ENCODE measurements at places on chromosomes 6 and 20. TPM values are rescaled to one million over a fixed set of nuclear protein-coding genes. Genes with fewer than 3 reads are reported as not detected.

Gene MTCH1
- 123 TPM for total RNA-seq

Gene HLA-DQA2
- total RNA-seq = 2.7 TPM

DNA sequence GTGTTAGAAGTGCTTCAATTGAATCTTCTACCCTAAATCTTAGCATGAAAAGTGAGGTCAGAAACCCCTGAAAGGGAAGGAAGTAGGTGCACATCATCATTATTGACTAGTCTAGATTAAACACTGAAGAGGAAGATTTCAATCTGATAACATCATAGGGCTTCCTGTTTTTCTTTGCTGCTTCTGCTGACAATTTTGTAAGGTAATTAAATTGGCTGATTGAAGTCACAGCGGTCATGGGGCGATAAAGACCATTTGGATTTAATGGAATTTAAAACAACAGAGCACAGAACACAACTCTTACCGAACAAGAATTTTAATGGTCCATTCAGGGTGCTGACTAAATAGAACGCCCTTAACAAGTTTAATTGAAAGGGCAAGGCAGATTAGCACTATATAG lies 11.3 kb downstream of the GRIK2 start:
- no peaks in the 10 kb centered on the region for H3K4me1 ChIP-seq
- H3K27me3 ChIP-seq = peaks cover 49% of the 10 kb centered on the region
- H3K4me3 ChIP-seq = no peak overlapping the region
- DNase-seq = no peak
- H3K27ac ChIP-seq = no peak overlapping the region
- H3K36me3 ChIP-seq = no peaks in the 10 kb centered on the region

Gene STMND1
- 1.1 TPM for total RNA-seq

Gene GMPR
- total RNA-seq = 4.4 TPM

DNA sequence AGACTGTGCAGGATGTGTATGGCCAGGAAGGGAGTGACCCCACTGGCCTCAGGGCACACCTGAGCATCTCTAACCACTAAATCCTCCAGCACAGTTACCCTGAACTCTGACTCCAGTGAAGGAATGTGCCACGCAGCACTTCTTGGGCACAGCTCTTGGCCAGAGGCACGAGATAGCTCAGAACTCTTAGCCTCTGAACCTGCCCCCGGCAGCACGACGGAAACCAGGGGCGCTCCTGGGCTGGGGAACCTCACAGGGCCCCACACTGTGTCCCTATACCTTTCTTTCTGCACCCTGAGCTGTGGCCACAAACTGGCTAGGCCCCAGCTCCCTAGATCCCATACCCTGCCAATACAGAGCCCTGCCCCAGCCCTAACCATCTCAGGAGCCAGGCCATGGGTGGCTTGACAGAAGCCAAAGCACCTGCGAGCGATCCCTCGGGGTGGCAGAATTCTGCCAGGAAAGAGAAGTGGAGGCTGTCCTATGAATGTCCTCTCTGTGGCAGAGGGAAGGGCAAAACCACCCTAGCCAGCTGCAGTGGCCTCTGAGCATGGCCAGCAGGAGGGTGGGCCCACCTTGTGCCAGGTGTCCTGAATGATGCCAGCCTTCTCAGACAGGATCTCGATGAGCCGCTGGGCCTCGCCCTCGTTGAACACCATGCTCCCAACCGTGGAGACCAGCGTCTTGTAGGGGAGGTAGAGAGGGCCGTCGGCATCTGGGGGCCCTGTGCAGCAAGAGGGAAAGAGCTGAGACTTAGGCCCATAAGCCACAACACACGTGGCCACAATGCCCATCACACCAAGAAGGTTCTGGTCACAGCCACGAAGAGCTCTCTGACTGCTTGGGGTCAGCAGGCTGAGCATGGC lies 39.4 kb downstream of the RRBP1 start:
- peaks cover 3% of the 10 kb centered on the region for H3K36me3 ChIP-seq
- H3K27me3 ChIP-seq = no peaks in the 10 kb centered on the region
- DNase-seq = no peak

Gene LY6G5C
- not detected for total RNA-seq

DNA sequence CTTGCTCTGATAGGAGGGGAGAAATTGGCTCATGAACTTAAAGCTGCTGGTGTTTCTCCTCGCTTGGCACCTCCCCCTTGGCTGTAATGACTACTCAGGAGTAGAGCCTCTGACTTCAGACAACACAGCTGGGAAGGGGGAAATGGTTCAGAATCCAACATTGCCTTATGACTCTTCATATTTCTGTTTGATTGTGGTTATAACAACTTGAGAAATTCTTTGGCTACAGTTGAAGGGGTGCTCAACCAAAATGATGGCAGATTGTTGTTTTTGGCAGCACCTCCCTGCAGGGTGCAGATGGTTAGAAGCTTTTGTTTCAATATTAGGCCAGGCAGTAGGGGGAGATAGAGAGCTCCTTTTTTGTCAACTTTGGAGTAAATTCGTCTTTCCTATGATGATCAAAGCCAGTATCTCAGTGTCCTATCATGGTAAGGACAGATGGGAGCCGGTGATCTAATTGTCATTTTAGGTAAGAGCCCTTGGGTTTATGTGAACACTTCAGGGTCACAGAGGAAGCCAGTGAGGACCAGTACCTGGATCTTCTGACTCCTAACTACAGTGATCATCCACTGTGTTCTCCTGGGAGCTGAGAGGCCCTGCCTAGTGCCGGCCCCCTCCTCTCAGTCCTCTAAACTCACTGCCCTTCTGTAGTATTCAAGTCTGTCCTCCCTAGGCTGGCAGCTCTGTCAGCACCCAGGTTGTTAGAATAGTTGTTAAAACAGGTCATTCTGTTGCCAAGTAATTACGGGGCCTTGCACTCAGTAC lies 39.9 kb downstream of the RPRD1B start:
- H3K27me3 ChIP-seq = no peaks in the 10 kb centered on the region
- peak; percentile 29 for DNase-seq
- peaks cover 28% of the 10 kb centered on the region for H3K4me1 ChIP-seq

DNA sequence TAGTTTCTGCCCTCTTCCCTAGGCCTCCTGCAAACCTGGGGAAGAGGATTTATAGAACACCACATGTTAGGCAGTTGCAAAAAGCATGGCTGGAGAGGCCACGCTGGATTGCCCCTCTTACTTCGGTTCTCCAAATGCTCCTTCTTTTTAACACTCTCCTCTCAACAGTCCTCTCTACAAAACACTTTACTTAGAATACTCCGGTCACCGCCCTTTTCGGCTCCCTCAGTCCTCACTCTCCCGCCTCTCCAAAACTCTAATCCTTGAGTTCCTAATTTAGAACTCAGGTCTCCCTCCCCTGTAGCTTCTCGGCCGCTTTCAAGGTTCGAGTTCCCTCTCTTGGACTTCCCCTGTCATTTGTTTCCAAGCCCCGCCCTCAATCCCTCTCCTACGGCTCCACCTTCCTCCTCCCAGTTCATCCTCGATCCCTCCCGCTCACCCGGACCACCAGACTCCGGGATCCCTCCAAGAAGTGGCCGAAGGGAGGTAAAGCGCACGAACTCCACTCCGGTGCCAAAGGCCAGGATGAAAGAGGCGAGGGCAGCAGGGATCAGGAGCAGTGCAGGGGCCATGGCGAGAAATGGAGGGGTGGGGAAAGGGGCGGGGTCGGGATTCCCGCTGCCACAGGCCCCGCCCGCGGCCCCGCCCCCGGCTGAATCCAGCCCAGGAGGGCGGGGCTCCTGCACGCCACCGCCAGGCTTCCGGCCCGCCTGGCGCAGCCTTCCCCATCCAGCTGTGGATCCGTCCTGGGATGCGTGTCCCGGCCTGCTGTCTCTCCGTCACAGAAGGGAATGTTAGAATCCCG lies at the start of gene NRM:
Gene NRM (minus strand): TSS at position 582 of the 805 bp plus-strand sequence. CDS start 10 bp downstream, at position 572.
- H3K4me3 ChIP-seq = peak within 1 kb of the TSS; percentile 82
- no peaks in the 10 kb centered on the region for H3K36me3 ChIP-seq
- no peaks in the 10 kb centered on the region for H3K27me3 ChIP-seq
- peak within 1 kb of the TSS; percentile 97 for H3K27ac ChIP-seq

Gene KIAA0408
- total RNA-seq = 4.9 TPM

DNA sequence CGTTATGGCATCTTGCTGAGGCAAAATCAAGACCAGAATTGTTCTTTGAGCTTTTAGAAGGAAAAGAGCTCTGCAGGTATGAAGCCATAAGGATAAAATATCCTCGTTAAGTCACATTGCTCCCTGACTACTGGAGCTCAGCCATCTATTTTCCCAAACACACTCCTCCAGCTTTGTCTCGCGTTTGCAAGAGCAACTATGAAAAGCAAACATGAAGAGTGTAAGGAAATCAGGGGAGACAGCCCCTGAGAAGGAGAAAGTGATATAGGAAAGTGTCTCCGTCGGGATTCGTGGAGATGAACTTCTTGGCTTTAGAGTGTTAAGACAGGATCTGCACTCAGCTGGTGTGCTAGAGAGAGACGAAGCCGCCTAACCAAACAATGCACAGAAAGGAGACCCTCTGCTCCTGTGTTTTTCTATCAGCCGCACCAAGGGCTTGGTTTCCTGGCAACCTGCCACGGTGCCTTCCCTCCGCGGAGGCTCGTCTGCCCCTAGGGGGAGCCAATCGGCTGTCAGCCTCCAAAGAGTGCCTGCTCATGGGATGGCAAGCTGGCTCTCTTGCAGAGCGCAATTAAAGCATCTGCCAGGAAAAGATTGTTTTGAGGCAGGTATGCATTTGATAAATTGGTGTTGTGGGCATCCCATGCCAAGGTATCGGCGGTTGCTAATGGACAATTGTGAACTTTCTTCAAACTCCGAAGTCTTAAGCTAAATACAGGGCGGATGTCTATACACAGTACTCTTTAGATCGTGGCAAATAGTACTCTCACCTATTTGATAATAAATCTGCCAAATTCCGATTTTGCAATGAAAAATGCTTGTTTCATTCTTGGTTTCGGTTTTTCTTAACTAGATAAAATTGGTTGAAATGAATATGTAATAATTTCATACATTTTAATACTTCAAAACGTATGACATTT lies 603.2 kb downstream of the RNF144B start:
- no peaks in the 10 kb centered on the region for H3K36me3 ChIP-seq
- no peaks in the 10 kb centered on the region for H3K27me3 ChIP-seq
- no peaks in the 10 kb centered on the region for H3K4me1 ChIP-seq
- no peak overlapping the region for H3K27ac ChIP-seq
- peak; percentile 69 for DNase-seq

Measured in transverse colon (tissue), 4 donors.